NCI-H1105 (cell line): ENCODE measurements at places on chromosomes 4 and X.
A peak's percentile ranks its signal among the peaks of the same experiment; 100 is the strongest.

GRCh38 chrX:18674417-18674787, 2.5 kb upstream of the RS1 start:
- DNase-seq, result peak; percentile 37

GRCh38 chr4:41432219-41432618, 105.7 kb upstream of the LIMCH1 start:
- no peak for DNase-seq

GRCh38 chr4:66178906-66179305, 508.6 kb upstream of the EPHA5 start:
- no peak for DNase-seq

DNA sequence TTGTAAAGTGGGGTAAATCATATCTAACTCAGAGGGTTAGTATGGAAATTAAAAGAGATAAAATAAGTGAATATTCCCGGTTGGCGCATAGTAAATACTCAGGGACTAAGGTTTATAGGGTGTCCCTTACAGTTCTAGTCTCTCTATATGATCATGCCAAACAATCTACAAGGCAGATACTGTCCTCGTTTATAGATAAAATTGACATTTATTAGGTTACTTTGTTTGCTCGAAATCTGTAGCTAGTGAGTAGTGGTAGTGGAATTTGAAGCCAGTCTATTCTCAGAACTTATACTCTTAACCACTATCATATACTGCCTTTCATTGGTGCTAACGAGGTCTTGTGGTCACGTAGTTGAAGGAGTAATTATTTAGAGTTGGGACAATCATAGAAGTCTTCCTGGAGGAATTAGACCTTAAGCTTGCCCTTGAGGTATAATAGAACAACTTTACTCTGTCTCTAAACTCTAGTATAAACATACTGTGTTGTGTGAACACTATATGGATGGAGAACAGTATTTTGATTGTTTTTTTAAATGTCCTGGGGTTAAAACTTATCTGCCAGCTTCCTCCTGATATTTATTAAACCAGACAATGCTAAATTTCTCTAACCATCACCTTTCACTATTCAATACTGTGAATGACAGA, 324.0 kb downstream of the STIM2 start:
- DNase-seq, result no peak

DNA sequence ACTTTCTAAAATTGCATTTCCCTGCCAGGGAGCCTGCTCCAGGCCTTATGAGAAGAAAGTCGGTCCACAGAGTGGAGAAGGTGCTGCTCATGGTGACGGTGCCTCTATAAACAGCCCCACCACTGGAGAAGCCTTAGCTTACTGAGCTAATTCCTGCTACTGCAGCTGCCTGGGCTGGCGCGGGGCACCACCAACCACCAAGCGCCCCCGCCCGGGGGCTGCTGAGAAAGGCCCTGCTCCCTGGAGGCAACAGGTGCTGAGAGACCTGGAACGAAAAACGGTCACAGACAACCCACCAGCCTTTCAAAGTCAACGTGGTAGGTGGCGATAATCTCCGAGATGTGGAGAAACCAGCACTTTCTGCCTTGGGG, 2.9 kb downstream of the HCFC1 start:
- peak; percentile 60 for DNase-seq

DNA sequence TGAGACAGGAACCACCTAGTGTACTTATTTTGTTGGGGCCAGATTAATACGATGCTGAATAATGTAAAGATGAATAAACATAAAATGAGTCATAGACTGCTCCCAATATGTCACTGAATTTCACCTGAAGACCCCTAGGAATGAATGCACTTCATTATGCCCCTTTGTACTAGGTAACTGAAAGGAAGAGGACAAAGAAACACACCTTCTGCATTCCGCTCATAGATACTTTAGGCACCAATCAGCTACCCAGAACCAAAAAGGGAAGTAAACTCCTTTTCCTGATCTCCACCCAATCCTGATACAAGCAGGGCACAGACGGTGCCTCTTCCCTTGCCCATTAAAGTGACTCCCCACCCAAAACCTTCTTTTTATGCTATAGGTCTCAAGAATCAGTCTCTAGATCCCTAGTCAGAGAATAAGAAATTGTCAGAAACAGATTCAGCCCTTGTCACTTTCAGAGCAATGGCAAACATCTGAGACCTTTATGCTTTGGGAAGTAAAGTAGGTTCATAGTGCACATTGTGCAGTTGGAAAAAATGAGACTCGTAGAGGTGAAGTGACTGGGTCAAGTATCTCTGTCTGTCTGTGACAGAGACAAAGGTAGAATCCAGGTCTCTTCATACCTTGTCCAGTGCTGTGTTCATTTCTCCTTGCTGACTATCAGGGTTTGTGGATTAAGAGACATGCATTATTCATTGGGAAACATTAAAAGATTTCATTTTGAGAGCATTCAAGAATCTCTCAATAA, 2.3 kb downstream of the GPR174 start:
- DNase-seq, result no peak

GRCh38 chr4:186347743-186348142, 81.8 kb downstream of the F11 start:
- no peak for DNase-seq

DNA sequence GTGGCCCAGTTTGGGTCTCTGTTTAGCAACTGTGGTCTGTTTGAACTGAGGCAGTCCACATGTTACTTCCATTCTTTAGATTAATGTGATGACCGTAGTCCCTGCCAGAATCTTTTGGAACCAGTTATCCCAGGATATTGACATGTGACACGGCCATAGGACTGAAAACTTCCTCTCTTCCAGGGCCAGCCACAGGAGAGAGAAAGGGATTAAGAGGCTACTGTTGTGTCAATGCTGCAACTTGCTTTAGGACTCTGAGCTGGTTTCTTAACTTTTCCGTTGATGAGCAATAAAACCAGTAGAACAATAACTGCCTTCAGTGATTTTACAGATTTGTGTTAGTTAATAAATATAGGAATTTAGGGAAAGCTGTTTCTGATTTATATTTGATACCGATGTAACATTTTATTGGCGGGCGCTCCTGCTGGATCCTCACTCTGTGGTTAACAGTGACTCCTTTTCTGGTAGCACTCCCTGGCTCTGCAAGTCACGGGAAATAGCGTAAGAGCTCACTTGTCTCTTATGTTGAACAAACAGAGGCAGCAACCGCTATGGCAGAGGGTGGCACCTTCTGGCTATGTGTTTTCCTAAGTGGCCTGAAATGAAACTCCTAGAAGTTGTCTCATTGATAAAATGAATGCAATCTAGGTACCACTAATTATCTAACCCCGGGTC, 2.5 kb downstream of the TENM3 start:
- DNase-seq, result no peak

DNA sequence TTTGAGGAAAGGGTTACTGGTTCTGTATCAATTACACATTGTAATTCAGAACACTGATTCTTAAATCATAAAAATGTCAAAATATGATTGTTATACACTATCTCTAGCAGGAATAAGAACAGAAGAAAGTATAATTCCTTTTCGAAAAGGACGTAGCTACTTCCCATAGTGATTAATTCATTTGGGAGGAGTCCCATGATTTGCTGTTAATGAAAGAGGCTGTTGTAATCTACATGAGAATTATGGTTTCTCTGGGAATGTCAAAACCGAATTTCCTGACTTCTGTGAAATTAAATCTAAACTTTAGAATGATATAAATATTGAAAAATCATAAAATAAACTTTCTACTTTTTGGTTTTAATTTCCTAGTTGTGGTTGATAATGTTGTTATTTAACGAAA, 191.1 kb upstream of the ETNPPL start:
- DNase-seq, result no peak

DNA sequence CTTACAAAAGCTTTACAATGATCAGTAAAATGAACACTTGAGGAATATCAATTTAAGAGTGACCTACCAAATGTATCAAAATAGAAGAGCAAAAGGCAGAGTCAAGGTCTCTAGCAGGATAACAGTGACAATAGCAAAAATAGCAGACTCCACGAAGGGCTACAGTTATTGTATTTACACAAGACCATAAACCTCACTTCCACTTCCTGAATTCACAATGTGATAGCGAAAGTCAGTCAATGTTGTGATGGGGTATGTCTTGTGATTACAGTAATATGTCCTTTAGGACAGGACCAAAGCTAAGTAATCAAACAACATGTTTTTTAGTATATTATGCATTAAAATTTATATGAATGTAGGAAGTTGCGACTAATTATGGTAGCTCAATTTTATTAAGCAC, 139.6 kb downstream of the IQCM start:
- DNase-seq, result no peak
